Pancreas (tissue), 10 donors: ENCODE measurements at places on chromosomes 16 and 17. TPM values are rescaled to one million over a fixed set of nuclear protein-coding genes. Genes with fewer than 3 reads are reported as not detected.

- peak; percentile 56 for DNase-seq
Observed at GRCh38 chr17:42288803-42289610, 709 bp downstream of the STAT5A start.

DNA sequence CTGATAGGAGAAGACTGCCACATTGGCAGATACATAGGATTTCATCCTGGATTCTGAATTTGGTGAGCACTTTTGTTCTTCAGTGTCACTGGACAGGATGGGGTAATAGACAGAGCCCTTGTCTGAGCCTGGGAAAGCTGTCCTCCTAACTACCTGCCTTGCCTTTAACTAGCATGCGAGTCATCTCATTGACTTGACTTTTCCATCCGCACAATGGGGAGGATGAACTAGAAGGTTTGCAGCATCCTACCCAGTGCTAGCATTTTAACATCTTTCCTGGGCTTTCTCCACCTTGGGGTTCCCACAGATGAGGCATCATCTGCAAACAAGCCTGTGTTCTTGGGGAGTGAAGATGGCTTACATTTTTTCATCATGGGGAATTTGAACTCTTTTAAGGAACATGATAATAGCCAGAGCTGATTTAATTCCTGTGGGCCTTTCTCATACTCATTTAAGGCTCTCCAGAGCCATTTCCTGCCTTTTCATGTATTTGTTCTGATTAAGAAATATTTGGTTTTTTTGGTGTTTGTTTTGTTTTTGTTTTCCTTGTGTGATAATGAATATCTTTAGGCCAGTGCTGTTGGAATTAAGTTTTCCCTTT is 139.5 kb downstream of the MSI2 start:
- DNase-seq, result no peak

DNA sequence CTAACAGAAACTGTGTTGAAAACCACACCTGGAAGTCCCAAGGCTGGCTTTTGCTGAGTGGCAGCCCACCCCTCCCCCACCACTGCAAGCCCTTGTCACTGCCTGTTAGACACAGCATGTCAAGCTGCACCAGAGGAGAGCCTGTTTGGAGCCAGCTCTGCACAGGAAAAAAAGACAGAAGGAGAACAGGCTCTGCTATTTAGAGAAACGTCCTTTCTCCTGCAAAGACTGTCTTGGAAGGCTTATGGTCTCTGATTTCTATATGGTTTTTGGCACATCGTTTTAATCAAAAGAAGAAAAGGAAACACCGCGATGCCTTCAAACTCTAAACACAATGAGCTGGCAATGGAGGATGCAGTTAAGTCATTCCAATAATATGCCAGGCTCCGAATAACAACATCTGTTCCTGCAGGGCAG is 275.5 kb downstream of the MAP2K4 start:
- DNase-seq, result no peak

DNA sequence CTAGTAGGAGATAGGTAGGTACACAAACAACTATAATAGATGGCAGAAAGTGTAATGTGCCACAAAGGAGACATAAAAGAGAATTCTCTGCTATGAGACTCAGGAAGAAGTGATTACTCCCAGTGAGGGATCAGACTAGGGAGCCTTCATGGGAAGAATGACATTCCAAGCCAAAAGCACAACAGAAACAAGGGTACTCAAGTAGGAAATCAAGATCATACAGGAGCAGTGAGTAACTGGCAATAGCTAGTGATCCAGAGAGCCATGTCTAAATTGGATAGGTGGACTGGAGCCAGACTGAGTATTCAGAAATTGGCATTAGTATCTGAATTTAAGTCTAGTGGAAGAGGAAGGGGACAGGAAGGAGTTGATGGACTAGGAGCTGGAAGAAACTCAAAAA is 10.7 kb downstream of the RFFL start:
- DNase-seq, result no peak

GRCh38 chr17:42386777-42387657 is 1.2 kb downstream of the STAT3 start:
- no peak for DNase-seq

DNA sequence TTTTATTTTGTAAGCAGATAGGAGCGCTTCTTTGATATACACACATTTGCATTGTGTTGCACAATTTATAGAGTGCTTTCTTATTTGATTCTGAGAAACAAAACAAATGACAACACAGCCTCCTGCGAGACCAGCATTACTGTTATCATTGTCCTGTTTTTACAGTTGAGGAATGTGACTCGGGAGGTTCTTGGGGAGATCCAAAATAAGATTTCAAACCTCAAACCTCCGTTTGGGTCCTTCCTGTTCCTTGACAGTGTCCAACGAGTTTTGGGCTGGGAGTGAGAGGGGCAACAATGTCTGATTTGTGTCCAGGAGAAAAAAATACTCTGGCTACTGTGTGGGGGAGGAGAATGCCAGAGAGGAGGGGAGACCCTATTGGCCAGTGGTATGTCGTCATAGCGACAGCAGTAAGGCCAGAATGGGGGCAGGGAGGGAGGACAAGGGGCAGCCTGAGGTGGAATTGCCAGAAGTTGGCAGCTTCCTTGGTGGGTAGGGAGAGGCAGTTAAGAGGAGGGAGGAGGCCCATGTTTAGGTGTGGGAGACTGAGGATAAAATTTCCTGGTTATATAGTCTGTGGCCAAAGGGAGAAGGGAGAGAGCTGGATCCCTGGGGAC is 45.5 kb downstream of the TMEM132E start:
- DNase-seq, result no peak

DNA sequence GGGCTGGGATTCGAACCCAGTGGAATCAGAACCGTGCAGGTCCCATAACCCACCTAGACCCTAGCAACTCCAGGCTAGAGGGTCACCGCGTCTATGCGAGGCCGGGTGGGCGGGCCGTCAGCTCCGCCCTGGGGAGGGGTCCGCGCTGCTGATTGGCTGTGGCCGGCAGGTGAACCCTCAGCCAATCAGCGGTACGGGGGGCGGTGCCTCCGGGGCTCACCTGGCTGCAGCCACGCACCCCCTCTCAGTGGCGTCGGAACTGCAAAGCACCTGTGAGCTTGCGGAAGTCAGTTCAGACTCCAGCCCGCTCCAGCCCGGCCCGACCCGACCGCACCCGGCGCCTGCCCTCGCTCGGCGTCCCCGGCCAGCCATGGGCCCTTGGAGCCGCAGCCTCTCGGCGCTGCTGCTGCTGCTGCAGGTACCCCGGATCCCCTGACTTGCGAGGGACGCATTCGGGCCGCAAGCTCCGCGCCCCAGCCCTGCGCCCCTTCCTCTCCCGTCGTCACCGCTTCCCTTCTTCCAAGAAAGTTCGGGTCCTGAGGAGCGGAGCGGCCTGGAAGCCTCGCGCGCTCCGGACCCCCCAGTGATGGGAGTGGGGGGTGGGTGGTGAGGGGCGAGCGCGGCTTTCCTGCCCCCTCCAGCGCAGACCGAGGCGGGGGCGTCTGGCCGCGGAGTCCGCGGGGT is at the start of gene CDH1:
Gene CDH1 (plus strand): TSS at position 247 of the 684 bp plus-strand sequence. CDS start 124 bp downstream, at position 371.
- DNase-seq, result peak; percentile 99

- DNase-seq, result no peak
Observed at GRCh38 chr17:63082952-63083351, 116.9 kb downstream of the TANC2 start.

GRCh38 chr17:78332991-78333390 is 26.9 kb downstream of the SOCS3 start:
- no peak for DNase-seq

GRCh38 chr16:79599837-79600637 is 500 bp downstream of the MAF start:
- peak; percentile 51 for DNase-seq

GRCh38 chr17:40563220-40564052 is 1.8 kb downstream of the CCR7 start:
- no peak for DNase-seq

GRCh38 chr17:60743799-60744198 is 66.1 kb downstream of the BCAS3 start:
- DNase-seq, result no peak

- DNase-seq, result no peak
Observed at GRCh38 chr17:64145375-64145750, 15.4 kb upstream of the ERN1 start.

Gene FGF11
- 0.65 TPM for polyA plus RNA-seq

Gene MSLN
- polyA plus RNA-seq, result 4.6 TPM

Gene GGNBP2
- polyA plus RNA-seq, result 28.4 TPM

Gene HOXB1
- not detected for polyA plus RNA-seq
